Posterior cingulate gyrus (tissue), 11 donors: ENCODE measurements at places on chromosomes 5 and 9.
A peak's percentile ranks its signal among the peaks of the same experiment; 100 is the strongest.

DNA sequence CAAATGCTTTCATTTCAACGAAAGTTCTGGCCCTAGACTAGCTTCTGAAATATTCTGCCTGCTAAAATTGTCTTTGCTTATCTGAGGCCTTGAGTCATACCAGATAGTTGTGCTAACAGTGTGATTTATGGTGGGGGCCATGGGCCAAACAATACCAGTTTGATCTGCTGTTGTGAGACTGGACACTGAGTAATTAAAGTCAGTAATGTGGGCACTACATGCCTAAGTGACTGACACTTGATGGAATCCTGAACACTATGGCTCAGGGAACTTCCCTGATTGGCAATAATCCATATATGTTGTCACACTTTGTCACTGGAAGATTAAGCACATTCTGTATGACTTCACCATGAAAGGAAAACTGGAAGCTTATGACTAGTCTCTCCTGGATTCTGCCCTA is 127.6 kb upstream of the CYLC2 start:
- no peak for DNase-seq

GRCh38 chr5:93431250-93431649 is 149.8 kb downstream of the NR2F1-AS1 start:
- no peak for DNase-seq

- DNase-seq = peak; percentile 49
Observed at GRCh38 chr5:57761513-57761912, 278.9 kb upstream of the ACTBL2 start.

DNA sequence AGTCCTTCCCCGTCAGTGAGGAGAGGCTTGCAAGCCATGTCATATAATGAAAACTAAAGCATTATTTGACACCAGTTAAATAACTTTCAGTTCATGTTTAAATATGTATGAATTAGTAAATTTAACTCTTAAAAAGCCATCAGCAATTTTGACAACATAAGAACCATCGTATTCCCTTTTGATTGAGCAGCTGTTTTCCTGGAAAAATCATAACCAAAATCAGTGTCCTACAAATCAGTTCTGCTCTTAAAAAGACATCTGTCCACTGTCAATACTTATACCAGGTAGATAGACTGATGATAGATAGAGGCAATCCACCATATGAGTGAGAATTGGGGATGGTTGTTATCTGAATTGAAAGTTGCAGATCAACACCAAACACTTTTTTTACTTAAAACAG is 2.3 kb downstream of the DIRAS2 start:
- no peak for DNase-seq

DNA sequence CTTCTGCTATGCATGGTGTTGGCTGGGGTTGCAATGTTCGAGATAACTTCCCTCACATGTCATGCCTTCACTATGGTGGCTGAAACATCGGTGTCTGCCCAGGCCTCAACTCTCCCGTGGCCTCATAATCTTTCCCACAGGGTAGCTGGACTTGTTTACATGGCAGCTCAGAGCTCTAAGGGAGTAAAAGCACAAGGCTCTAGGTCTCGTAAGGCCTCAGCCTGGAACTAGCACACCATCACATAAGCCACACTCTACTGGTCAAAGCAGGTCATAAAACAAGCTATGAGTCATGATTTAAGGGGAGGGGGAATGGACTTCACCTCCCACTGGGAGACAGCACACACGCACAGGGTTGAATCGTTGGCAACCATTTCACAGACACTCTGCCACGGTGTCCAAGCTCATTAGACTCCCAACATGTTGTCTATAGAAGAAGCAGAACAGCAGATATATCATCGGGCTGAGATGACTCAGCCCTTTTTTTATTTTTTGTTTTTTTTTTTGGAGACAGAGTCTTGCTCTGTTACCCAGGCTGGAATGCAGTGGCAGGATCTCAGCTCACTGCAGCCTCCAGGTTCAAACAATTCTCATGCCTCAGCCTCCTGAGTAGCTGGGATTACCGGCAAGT is 66.8 kb upstream of the IL17B start:
- no peak for DNase-seq

DNA sequence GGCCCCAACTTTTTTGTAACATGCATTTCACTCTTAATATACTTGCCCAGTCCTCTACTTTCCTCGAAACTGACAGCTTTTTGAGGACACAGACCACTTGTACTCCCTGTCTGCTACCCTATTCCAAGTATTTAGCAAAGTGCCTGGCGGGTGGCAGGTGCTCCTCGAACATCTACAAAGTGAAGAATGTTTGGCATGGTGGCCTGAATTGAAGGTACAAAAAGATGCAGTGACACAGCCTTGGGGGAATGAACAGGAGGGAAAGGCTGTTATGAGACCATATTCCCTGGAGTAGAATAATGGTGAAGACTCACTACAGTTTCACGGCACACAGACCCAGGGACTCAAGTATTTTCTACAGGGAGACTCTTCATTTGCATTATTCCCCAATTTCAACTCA is 590.9 kb downstream of the PRELID2 start:
- DNase-seq = no peak

DNA sequence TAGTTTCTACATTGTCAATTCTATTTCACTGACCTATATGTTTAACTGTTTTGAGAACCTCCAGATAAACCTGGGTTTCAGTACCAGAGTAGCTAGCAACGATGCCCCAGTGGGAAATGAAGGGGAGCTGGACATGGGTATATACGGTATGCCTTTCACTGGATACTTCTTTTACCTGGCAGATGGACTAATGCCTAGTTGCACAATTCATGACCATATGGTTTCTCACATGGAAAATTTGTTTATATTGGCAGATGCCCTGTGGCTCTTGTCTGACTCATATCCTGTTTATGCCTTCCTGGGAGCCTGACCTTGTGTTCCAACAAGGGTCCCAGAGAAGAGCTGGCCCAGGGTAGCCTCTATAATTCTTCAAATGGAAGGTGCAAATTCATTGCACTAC is 144.1 kb downstream of the MAT2B start:
- DNase-seq = no peak

DNA sequence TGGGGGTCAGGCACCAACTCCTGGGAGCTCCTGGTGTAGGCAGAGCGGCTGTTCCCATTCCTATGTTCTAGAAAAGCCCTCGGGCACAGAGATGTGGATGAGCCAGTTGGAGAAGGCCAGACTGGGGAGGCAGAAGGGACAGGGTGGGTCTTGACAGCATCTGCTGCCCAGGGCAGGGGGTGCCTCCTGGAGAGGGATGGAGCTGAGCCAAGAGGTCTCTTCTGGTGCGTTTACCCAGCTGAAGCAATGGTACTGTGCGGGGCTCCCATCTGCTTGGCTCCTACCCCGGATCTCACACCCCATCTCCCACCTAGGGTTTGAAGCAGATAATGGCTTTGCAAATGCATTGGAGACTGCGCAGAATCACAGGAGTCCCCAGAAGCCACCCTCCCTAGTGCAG is 41.3 kb downstream of the SHB start:
- DNase-seq = no peak

DNA sequence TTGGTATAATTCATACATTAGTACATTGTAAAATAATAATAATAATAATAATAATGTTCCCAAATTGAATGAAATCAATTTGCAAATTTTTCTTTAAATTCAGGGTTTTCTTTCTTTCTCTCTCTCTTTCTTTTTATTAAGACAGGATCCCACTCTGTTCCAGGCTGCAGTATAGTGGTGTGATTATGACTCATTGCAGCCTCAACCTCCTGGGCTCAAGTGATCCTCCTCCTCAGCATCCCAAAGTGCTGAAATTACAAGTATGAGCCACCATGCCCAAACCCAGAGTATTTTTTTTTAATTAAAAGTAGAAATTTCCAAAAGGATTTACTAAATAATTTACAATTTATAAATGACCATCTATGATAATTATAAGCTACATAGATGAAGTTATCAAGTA is 117.7 kb downstream of the HOMER1 start:
- DNase-seq = no peak

DNA sequence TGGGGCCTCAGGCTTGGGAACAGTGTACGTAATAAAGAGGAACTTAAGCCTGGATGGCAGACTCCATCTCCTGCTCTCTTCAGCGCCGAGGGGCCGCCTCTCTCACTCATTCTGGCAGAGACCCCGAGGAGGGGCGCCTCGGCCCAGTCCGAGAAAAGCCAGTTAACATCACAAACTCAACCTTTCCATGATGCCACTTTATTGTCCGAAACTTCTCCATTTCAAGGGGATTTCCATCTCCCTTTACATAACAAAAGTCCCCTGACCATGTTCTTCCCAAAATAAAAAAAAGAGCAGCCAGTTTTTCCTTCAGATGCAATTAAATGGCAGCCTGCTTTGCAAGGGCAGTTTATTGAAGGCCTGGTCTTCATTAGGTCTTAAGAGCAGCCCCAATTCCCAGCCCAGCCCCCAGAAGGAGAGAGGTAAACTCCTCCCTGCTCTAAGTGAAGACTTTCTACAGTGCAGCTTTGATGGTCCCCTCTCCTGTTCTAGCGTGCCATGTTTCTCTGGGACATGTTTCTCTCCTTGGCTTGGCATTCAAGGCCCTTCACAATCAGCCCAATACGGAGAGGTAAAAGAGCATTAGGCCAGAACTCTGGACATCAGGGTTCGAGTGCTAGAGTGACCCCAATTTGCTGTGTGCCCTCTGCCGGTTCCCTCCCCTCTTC is 19.5 kb upstream of the RAB14 start:
- no peak for DNase-seq

- DNase-seq = no peak
Observed at GRCh38 chr9:82489201-82489821, 500.7 kb downstream of the SPATA31D1 start.

- no peak for DNase-seq
Observed at GRCh38 chr5:123855609-123856008, 343.6 kb downstream of the CSNK1G3 start.

DNA sequence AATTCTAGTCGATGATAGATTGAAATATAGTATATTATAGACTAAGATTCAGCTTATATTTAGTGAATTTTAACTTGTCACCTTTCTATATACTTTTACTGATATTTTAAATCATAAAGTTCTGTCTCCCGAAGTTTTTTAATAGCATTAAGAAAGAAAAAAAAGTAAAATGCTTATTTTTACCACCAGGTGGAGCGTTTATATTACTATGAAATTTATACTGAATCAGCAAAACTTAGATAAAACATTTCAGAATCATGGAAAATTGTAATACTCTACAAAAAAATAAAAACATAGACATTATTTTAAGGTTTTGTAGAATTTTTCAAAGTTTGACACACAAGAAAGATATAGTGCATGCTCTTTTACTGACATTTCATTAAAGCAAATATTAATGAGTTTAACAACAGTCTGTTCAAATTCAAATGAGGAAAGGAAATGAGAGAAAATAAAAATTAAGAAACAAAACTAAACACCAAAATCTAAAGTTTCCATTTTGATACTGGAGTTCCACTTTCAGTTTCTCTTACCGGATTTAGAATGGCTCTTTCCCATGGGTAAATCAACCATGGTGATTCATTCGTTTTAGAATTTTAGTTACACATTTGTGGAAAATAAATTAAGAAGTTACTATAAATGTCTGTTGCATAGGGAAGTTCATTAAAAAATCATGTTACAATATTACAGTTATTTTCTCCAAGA is 1035.3 kb downstream of the CDH12 start:
- DNase-seq = no peak

DNA sequence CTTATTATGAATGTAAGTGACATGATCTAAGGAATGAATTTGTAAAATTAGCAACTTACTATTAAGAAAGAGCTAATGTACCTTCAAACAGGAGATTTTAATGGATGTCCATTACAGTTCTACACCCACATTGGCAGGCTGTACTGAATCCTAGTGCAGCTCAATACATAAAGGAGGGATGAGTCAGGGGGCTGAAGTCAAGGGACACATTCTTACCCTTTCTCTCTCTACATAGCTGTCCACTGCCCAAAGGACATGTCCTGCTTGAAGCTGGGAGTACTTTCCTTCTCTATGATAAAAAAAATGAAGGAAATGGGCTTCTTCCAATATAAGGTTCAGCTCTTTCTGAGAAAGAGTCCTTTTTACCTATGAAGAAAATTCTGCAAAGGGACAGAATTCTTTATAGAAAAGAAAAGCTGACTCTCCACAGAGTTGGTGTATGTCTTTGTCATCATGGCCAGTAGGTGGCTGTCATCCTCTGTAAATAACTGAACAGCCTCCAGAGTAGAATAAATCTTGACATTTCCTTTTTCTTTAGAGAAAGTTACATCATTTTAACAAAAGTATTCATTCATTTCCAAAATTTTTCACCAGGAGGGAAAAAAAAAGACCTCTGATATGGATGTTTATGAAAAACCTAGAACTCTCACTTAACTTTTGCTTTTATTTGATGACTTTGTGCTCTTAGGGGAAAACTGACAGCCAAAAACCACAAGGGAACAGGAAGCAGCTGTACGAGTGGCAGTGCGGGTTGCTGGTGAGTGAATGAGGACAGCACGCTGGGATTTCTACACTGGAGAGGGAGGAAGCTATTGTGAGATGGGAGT is 13.1 kb upstream of the IFNA14 start:
- peak; percentile 77 for DNase-seq
